ENCODE measurements at places on chromosomes 6 and 20. TPM values are rescaled to one million over a fixed set of nuclear protein-coding genes. Genes with fewer than 3 reads are reported as not detected.

DNA sequence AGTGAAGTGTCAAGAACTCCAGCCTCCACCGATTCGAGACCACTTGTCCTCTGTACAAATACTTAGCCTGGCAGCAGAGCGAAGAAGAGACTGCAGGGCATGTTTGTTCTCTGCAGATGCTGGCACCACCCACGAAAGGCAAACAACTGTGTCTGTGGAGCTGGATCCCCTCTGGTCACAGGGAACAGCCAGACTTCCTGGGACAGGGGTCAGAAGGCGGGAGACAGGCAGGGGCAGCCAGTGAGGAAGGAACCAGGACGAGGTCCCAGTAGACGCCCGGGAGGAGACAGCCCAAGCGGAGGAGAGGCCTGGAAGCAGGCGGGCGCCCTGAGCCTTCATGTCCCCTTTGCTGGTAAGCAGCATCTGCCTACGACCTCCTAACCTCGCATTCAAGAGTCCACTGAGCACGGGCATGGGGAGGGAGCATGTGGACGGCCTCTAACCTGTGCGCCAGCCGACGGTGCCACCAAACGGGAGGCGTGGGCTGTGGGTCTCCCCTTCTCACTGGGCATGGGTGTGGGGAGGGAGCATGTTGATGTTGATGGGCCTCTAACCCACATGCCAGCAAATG is 265.5 kb downstream of the DLL1 start:
- no peak for DNase-seq

DNA sequence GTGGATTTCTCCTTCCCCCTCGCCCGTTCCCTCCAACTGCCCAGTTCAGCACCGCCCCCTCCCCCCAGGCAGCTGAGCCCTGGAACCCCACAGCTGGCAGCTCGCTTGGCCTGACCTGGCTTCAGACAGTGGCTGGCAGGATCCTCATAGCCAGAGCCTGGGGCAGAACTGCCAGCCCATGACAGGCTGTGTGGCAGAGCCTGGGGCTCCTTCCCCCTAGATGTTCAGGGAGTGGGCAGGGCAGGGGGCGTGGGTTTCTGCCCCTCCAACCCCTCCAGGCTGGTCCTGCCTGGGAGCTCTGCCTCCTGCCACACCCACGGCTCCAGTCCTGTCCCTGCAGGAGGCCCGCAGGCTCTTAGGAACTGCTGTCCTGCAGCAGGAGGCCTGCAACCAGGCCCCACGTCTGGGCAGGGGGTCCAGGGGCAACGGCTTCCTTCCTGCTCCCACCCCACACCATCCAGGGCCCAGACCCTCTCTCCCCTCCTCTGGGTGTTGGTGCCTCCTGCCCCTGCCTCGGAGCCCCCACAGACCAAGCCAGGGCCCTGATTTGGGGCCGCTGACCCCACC is 9.6 kb upstream of the KCNQ2 start:
- DNase-seq: no peak

GRCh38 chr6:33689148-33689494 is 22.4 kb downstream of the UQCC2 start:
- DNase-seq: no peak

DNA sequence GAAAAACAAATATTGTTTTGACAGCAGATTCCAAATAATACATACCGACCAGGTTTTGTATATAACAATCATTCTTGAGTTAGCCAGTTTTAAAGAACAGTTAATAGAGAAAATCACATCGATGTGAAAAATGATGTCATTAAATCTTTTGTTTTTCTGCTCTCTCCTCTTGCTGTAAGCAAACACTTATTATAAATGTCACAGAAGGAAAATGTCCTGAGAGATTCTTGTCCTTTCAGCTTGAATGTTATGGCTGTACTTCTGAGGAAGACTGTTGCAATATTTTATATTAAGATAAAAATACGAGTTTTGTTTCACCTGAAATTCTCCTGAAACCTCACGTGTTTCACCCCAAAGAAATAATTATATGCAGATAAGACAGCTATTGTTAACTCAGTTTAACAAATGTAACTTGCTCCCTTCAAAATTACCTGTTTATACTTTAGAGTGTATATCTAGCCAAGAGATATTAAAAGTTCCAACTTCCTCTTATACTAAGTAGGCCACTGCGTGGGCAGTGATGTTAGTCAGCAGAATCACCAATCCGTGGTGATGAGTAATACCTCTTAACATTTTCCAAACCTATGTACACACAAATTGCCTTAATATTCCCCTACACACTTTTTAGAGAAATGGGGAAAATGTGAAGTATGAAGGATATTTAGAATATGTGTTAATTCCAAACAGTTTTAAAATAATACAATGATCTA is 1111.4 kb upstream of the CITED2 start:
- no peak for DNase-seq

GRCh38 chr6:135233686-135234491 is 52.8 kb downstream of the MYB start:
- no peak for DNase-seq

DNA sequence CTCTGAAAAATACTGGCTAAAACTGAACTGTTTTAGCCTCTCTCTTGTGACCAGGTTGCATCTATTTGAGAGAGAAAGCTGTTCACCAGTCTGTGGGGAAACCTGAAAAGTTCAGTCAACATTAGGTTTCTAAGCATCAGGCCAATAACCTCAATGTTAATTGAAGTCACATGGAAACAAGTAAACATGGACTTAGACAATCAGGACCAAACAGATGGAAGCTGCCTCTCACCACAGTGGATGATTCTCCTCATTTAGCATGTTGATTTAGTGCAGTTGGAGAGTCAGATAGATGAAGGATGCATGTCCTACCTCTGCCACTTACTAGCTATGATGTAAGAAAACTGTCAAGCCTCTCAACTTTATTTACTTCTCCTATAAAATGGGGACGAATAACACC is 18.2 kb downstream of the SCGN start:
- DNase-seq: no peak

DNA sequence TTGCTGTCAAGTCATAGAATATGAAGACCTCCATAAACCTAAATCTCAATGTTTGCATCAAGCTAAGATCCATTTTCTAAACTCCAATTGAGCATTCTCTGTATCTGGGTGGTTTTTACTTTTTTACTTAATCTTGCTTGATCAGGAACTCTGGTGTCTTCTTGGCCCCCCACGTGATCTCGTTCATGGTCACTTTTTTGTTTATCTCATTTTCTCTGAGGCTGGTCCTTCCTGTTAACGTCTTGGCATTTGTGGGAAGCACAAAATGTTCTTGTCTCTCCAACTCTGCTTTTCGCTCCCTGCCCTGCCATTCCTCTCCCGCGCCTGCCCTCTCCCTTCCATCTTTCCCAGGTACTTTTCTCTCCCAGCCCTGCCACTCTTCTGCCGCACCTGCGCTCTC is 14.0 kb upstream of the MAPRE1 start:
- no peak for DNase-seq

- DNase-seq: peak; percentile 73
Measured at GRCh38 chr20:23655491-23656211, 17.9 kb upstream of the CST3 start.

DNA sequence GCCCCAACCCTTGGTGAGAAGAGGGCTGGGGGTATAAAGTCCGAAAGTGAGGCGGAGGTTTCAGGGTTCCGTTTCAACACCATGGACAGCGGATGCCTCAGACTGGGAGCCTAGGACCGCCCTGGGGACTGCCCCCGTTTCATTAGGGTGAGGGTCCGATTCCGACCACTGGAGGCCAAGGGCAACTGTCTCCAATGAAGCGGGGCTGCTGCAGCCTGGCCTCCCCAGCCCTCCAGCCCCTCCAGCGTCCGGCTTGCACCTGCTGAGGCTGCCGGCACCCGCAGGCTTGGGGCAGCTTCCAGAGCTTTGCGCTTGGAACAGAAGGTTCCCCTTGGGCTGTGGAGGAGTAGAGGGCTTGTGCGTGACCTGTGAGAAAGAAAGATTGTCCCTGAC is 39.9 kb downstream of the YTHDF1 start:
- no peak for DNase-seq

GRCh38 chr20:23251779-23252178 is 98.8 kb upstream of the NXT1 start:
- no peak for DNase-seq

- DNase-seq: peak; percentile 75
Measured at GRCh38 chr6:63571361-63572043, 778 bp upstream of the LOC128125822 start.

GRCh38 chr6:96834070-96834469 is 3.2 kb downstream of the GPR63 start:
- no peak for DNase-seq

DNA sequence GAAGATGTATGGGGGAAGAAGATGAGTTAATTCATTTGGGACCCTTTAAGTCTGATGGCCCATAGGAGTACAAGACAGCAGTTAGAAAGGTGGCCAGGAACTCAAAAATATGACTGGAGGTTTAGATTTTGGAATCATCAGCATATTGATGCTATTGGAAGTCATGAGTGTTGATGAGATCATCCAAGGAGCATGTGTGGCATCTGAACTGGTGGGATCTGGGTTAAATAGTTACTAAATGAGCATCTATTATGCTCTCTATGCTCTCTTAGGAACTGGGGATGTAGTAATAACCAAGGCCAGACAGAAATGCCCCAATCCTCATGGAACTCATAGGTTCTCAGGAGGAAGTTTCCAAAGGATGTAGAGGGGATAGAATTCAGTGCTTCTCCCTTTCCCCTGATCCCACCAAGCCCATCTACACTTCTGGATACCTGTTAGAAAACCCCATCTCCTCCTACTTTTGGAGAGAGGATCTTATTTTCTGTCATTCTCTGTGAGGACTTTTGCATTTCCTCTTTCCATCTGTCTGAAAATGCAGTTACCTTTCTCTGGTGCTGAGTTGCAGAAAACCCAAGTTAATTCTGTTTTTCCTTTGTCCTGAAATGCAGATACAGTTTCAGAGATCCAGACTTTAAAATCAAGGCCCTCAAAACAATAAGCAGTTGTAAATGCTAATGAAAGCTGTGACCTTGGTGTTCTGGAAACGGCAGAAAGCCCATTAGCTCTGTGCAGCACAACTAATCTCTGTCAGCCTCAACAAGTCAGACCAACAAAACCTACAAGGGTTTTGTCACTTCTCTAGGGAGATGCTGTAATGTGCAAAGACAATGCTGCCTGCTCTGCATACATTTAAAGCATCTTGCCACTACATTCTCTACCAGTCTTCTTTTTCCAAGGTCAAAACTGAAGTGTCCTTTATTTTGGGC is 65.8 kb downstream of the TBC1D7 start:
- DNase-seq: no peak

DNA sequence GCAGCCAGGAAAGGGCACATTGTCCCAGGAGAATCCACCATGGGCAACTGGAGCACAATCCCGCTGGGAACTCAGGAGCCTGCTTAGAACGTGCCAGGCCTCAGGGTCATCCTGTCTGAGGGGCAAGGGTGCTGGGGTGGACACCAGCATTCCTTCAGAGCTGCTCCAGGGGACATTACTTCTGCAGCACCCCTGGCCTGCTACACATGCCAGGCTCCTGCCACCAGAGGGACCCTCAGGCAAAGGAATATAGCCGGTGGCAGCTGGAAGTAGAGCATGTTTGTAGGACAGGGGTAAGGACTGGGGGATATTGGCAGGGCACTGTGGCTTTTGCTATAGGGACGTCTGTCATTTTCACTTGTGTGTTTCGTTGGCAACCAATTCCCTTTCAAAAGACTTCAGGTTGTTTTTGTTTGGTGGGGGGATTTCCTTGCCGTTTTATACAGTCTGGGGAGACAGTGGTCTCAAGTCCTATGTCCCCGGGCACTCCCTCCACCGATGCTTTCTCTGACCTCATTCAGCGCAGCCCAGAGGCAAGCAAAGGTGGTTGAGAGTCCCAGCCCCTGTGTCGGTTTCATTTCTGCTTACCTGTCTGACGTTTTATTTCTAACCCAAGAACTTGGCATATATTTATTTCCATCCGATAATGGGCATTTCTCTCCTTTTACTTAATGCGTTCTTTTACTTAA is 130.8 kb downstream of the JPH2 start:
- peak; percentile 58 for DNase-seq

DNA sequence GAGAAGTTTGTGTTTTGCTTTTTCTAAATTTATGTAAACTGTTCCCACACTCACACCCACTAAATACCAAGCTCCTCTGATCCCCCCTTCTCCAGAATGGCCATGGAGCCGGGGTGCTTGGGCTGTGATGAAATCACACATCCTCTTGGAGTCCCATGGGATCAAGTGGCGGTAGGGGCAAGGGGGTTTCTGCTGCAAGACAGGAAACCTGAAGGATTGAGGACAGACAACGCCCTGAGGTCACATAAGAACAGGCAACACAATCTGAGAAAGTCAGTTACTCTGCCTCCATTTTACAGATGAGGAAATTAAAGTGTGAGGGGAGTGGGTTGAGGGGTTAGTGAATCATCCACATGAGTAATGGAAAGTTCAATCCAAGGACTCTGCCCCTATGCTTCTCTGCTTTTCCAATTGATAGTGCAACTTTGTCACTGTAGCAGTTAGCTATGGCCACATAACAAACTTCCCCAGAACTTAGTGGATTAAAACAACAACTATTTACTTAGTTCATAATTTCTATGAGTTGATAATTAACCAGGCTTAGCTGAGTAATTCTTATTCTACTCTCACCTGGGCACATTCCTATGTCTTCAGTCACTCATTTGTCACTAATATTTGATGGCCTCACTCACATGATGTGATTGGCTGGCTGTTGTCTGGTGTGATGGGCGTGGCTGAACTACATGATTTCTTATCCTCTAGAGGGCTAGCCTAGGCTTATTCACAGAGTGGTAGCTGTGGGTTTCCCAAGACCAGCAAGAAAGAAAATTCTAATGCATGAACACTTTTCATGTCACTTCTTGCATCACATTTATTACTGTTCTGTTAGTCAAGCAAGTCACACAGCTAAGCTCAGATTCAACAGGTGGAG is 311.1 kb upstream of the RNF24 start:
- DNase-seq: no peak

DNA sequence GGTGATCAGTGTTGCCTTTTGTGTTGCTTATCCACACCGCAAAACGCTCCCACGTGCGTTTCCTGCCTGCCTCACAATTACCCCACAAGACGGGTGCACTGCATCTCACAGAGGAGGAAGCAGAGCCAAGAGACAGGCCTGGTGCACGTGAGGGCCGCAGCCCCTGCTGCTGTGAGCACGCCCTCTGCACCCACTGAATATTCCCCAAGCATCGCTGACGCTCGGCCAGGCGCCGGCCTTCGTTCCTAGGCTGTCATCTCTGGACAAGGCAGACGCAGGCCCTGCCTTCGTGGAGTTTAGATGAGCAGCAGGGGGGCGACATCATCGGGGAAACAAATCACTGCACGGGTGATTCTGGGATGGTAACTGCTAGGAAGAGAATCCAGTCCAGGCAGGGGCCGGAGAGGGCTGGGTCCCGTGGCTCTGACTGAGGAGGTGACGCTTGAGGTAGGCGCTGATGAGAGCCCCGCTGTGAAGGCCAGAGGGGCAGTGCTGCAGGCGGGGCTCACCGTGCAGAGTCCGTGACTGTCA is 162.4 kb upstream of the QKI start:
- DNase-seq: no peak

The BPHL gene
- 10.6 TPM for total RNA-seq

The DDO gene
- total RNA-seq: 4.4 TPM

The SLC22A7 gene
- total RNA-seq: not detected

The PRICKLE4 gene
- 5.6 TPM for total RNA-seq

The ASIP gene
- total RNA-seq: 2.7 TPM

The ACOT13 gene
- total RNA-seq: 12.0 TPM

The HLA-DOB gene
- not detected for total RNA-seq

The GLP1R gene
- 5.8 TPM for total RNA-seq

The MUC22 gene
- total RNA-seq: not detected

The NRSN1 gene
- not detected for total RNA-seq
